ENCODE measurements at places on chromosomes 12 and 14.
A peak's percentile ranks its signal among the peaks of the same experiment; 100 is the strongest.

DNA sequence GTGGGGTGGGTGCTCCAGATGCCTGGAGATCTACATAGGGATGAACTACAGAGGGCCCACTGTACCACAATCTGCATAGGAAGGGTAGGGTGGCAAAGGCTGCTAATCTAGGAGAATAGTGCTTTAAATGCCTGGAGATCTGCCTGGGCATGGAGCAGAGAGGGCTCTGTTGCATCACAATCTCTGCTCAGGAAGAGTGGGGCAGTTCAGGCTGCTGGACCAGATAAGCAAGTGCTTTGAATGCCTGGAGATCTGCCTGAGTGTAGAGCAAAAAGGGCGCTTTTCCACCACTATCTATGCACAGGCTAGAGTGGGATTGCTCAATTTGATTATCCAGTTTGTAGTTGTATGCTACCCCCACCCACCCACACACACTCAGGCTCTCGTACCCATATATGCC, 886.3 kb upstream of the SEL1L start:
- H3K27ac ChIP-seq, result no peak overlapping the region
- no peaks in the 10 kb centered on the region for H3K36me3 ChIP-seq
- DNase-seq, result no peak
- no peaks in the 10 kb centered on the region for H3K4me1 ChIP-seq
- H3K4me3 ChIP-seq, result no peak overlapping the region

DNA sequence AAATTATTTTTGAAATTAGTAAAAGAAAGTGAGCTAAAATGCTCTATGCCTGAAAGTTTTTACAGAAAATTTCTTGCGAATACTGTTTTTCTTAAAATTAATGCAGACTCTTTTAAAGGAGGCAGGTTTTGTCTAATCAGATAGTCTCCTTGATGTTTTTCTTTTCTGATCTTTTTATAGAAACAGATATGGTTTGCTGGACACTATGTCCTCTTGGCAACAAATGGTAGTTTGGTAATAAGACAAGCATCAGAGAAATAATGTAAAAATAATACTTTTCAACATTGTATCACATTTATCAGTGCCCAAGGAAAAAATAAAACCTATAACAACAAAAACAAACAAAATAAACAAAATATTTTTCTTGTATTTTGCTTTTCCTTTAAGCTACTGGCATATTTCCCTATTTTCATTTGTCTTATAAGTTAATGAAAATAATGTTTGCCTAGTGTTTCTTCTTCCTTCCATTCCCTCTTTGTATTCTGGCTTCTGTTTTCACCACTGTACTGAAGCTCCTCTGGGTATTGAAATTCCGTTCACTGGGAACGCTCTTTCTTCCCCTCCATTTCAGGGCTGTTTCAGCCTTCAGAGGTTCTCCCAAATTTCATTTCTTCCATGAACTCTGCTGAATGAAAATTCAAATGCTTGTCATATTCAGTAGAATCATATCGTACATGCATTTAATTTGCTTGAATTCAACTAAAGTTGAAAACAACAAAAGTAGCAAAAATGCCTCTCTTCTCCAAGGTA, 115.3 kb downstream of the TRMT5 start:
- H3K4me3 ChIP-seq, result no peak overlapping the region
- H3K4me1 ChIP-seq, result no peaks in the 10 kb centered on the region
- H3K27ac ChIP-seq, result no peak overlapping the region
- H3K27me3 ChIP-seq, result no peaks in the 10 kb centered on the region
- DNase-seq, result no peak
- H3K36me3 ChIP-seq, result no peaks in the 10 kb centered on the region

- peak; percentile 97 for DNase-seq
- H3K36me3 ChIP-seq, result no peaks in the 10 kb centered on the region
- peaks cover 23% of the 10 kb centered on the region for H3K4me1 ChIP-seq
- no peak overlapping the region for H3K4me3 ChIP-seq
- H3K27me3 ChIP-seq, result no peaks in the 10 kb centered on the region
Measured at GRCh38 chr12:49673446-49674317, 33.5 kb downstream of the FMNL3 start.

- H3K4me1 ChIP-seq, result no peaks in the 10 kb centered on the region
- H3K36me3 ChIP-seq, result no peaks in the 10 kb centered on the region
- peak; percentile 51 for DNase-seq
- no peaks in the 10 kb centered on the region for H3K27me3 ChIP-seq
- H3K27ac ChIP-seq, result no peak overlapping the region
Measured at GRCh38 chr12:18799561-18799960, 61.6 kb downstream of the CAPZA3 start.
